Stimulated activated memory B cell treated with anti-CD40 and anti-IgM and Interleukin-4, amounts not matched to agents 10 μg/mL and 1 μg/mL and 100 μg/mL, for 72 hours (primary cell): ENCODE measurements at places on chromosomes 4 and X.

GRCh38 chr4:6207602-6208001 lies 7.3 kb upstream of the JAKMIP1 start:
- ATAC-seq = no peak

DNA sequence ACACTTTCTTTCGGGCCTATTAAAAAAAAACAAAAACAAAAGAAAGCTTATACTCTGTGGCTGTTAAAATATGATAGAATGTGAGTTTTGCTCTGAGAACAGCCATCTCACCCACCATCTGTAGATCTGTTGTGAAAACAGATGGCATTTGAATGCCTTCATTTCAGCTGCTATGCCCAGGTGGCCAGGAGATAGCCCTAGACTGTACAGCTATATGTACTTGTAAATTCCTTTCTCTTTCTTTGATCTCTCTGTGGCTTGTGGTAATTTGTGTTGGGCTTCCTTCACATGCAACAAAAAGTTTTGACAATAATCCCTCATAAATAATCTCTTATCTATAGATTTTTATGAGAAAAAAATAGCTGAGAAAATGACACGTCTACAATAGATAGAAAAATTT lies 38.1 kb downstream of the PNPLA4 start:
- ATAC-seq = no peak

- ATAC-seq = no peak
Observed at GRCh38 chrX:115533485-115533884, 27.5 kb upstream of the PLS3 start.

DNA sequence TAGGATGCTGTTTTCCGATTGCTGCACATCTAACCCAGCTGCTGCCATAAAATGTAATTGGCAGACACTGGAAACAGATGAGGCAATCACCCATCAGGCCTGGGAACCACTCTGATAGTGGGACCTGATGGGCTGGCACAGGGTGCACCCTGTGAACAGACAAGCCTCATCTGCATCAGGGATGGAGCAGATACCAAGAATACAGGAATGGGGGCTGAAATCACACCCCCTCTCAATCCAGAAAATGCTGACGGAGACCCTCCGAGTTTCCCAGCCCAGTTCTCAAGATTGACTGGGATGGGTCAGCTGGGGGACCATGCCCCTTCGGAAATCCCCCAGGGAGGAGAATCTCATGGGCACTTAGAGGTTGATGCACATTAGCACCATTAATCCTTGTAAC lies 28.8 kb upstream of the PPP2R2C start:
- no peak for ATAC-seq

DNA sequence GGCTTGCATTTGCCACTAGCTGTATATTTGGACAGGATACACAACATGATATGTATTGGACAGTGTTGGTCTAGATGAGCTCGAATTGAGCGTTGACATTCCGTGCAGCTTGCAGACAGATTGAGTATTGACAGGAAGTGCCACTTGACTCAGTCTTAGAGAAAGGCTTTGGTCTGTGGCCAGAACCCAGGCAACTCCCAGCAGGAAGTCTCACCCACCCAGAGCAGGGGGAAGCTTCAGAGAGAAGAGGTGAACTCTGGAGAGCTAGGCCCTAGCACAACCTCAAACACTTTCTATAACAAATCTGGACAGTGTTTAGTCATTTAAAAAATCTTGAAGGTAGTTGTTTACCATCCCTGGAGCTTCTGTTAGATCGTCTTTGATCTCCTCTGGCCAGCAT lies 280.5 kb downstream of the FBXW7 start:
- ATAC-seq = peak; percentile 70

- ATAC-seq = peak; percentile 94
Observed at GRCh38 chr4:83212041-83212851, 72.4 kb downstream of the COQ2 start.

DNA sequence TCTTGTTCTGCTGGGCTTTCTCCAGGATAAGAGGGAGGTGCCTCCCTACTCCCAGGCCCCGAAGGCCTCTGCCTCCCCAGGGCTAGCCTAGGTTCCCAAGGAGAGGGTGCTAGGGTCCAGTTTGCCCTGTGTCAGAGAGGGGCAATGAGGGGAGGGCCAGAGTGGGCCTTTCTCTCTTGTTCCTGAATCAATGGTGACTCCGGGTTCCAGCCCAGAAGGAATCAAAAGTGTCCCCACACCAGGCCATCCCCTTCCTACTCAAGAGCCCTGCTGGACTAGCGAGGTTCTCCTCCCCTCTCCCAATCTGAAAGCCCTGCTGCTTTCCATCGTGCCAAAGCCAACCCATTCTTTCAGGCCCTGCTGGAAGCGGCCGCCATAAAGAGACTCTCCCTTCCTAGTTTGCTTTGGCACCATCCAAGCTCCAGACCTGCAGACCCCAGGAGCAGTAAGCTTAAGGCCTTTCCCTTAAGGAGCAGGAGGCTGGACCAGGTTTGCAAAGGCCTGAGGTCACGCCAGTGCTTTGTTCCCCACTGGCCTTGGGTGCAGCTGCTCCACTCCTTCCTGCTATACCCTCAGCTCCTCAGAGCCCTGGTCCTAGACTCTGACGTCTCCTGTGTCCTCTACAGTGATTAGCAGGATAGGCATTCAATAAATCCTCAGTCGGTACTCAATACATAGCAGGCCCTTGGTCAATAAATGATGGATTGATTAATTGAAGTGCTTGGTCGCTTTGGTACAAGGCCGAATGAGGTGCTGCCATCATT lies 10.6 kb downstream of the TSC22D3 start:
- no peak for ATAC-seq

- no peak for ATAC-seq
Observed at GRCh38 chr4:141567326-141567915, 69.0 kb upstream of the IL15 start.

- ATAC-seq = no peak
Observed at GRCh38 chrX:53265771-53266574, 15.4 kb downstream of the IQSEC2 start.

- ATAC-seq = no peak
Observed at GRCh38 chr4:42953321-42953720, 60.8 kb downstream of the GRXCR1 start.

DNA sequence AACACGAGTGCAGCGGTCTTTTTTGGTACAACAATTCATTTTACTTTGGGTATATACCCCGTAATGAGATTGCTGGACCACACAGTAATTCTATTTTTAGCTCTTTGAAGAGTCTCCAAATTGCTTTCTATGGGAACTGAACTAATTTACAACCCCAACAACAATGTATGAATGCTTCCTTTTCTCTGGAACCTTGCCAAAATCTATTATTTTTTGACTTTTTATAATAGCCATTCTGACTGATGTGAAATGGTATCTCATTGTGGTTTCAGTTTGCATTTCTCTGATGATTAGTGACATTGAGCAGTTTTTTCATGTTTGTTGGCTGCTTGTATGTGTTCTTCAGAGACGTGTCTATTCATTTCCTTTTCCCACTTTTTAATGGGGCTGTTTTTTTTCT lies 240.8 kb downstream of the STK32B start:
- no peak for ATAC-seq

DNA sequence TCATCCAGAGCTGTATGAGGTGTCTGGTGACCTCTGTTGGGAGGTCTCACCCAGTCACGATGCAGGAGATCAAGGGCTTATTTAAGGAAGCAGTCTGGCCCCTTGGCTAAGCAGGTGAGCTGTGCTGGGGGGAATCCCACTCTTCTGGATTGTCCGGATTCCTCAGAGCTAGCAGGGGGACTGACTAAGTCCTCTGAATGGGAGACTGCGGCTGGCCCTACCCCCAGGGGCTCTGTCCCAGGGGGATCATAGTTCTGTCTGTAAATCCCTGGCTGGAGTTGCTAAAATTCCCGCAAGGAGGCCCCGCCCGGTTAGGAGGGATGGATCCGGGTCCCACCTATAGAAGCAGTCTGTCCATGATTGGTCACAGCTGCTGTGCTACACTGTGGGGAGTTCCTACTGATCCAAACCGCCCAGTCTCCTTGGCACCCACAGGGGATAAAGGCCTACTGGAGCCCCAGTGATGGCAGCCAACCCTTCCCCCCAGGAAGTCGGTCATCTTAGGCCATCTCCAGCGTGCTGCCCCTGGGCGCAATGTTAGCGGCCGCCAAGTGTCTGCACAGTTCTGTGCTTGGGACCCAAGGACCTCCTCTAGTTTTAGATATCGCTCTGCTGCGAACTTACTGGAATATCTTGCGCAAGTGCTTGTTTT lies 118.2 kb upstream of the KLF8 start:
- no peak for ATAC-seq

GRCh38 chrX:68865300-68865699 lies 36.5 kb downstream of the EFNB1 start:
- no peak for ATAC-seq

DNA sequence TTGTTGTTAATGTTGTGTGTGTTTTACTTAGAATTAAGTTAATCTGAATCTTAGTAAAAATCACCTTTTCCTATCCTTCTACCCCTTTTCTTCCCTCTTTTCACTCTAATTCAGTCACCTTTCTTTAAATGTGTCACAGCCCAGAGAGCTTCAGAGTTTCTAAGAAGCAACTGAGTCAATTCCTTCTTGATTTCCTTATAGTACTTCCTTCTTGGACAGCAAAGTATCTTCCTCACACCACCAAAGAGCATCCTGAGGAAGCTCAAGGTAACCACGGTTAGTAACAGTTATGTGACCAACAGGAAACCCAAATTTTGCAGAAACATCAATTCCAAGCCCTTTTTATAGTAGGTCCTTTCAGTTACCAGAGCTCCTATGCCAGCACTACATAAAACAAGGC lies 243.2 kb upstream of the BMP3 start:
- no peak for ATAC-seq

DNA sequence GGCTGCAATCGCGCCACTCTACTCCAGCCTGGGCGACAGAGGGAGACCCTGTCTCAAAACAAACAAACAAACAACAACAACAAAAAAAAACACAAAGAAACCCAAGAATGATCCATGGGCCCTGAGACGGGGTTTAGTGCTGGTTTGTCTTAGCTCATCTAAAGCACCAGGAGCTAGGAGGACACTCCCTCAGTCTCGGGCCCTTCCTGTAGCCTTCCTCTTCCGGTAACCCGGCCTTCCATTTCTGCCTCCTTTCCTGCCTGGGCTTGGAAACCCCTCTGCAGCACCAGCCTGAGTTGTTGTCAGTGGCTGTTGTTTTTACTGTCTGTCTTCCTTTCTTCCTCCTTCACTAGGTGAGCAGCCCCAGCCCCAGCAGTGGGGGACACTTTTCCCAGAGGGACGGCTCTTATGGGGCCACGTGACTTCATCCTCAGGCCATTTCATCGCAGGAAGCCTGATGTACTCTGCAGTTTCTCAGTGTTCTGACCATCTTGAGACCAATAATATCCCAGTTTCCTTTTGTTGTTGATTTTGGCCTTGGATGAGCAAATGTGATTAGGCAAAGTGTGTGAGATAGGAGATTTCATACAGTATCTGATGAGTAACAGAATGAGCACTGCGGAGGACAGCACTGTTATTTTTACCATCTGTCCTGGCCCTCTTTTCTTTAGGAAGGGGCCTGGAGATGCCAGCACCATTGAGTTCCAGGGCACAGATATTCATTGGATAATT lies 90.1 kb downstream of the ANAPC4 start:
- ATAC-seq = no peak

DNA sequence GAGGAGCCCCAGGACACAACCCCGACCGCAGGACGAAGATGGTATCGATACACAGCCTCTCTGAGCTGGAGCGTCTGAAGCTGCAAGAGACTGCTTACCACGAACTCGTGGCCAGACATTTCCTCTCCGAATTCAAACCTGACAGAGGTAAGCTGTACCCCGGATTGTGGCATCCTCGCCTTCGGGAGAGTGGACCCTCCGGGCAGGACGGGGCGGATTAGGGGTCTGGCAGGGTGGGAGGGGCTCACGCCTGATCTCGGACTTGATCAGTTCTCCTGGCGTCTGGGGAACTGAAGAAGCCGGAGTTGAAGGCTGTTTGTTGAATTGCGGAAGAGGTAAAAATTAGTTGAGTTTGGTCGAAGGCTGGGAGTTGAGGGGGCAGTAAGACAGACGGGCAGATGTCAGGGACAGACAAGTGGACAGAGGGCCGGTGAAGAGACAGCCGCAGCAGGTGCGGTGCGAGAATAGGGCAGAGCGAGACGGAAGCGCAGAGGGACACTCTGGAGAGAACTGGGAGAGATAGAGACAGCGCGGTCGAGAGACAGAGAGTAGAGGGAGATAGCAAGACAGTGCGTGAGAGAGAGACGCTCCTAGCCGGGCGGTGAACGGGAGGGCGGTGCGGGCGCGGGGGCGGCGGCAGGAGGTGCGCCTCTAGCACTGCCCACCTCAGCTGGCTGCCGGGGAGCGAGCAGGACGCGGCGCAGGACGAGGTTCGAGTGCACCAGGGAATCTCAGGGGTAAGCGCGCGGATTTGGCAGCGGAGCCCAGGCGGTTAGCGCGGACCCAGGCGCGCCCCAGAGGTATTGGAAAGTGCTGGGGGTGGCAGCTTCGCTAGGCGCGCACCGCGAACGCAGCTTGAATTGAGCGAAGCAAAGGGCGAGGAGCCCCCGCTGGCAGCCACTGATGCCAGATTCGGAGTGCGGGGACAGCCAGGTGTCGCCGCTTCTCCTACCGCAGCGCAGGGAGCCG lies 23.9 kb downstream of the ARHGAP36 start:
- no peak for ATAC-seq

DNA sequence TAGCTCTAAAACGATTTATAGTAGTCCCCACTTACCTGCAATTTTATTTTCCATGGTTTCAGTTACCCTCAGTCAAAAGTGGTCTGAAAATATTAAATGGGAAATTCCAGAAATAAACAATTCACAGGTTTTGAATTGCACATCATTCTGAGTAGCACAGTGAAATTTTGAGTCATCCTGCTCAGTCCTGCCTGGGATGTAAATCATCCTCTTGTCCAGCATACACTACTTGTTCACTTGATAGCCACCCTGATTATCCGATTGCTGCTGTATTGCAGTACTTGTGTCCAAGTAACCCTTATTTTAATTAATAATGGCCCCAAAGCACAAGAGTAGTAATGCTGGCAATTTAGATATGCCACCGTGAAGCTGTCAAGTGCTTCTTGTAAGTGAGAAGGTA lies 23.5 kb upstream of the BDH2 start:
- no peak for ATAC-seq

DNA sequence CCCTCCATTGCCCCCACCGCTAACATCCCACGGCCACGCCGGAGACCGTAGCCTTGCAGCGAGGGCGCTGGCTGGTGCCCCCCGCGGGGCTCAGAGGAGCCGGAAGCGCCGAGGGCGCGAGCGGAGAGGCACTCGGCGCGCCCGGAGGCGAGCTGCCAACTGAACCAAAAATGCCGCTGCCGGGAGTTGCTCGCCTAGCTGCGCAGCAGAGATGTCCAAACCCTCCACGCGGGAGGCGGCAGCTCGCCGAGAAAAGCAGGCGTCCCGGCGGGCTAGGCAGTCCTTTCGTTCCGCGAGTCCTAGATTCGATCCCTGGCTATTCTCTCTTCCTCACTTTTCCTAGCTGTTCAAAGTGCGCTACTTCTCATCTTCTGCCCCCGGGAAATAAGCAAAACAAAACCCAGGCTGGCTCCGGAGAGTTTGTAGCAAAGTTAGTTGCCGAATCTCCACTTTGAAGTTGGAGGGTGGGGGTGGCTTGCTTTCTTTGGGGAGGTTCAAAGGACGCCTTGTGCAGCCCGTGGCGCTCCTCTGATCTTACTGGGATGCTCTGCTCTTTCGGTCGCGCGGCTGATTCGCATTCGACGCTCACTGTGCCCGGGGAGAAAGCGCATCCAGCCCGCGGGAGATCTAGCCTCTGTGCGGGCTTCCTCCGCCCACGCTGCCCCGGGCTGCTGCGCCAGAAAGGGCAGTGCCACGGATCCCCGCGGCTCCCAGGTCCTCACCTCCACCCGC lies 723 bp downstream of the NKX6-1 start:
- ATAC-seq = no peak

GRCh38 chr4:154120006-154120676 lies 331.3 kb upstream of the SFRP2 start:
- ATAC-seq = no peak

GRCh38 chr4:8286719-8287342 lies 17.3 kb downstream of the HTRA3 start:
- ATAC-seq = no peak
